Activated naive CD4-positive, alpha-beta T cell (primary cell): ENCODE measurements at places on chromosomes 11 and 22.

GRCh38 chr11:26985943-26986342, 8.0 kb upstream of the FIBIN start:
- DNase-seq, result no peak

GRCh38 chr11:19185516-19186052, 16.2 kb downstream of the CSRP3 start:
- DNase-seq, result no peak

- no peak for DNase-seq
Measured at GRCh38 chr22:32375678-32376450, 18.2 kb downstream of the RFPL3 start.

- DNase-seq, result no peak
Measured at GRCh38 chr11:86930957-86931547, 24.1 kb downstream of the FZD4 start.

DNA sequence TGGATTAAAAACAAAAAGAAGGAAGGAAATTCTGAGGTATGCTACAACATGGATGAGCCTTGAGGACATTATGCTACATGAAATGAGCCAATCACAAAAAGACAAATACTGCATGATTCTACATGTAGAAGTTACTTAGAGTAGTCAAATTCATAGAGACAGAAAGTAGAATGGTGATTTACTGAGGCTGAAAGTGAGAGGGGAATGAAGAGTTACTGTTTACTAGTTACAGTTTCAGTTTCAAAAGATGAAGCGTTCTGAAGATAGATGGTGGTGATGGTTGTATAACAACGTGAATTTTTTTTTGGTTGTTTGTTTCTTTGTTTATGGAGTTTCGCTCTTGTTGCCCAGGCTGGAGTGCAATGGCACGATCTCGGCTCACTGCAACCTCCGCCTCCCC, 9.5 kb downstream of the OR5P2 start:
- DNase-seq, result no peak

DNA sequence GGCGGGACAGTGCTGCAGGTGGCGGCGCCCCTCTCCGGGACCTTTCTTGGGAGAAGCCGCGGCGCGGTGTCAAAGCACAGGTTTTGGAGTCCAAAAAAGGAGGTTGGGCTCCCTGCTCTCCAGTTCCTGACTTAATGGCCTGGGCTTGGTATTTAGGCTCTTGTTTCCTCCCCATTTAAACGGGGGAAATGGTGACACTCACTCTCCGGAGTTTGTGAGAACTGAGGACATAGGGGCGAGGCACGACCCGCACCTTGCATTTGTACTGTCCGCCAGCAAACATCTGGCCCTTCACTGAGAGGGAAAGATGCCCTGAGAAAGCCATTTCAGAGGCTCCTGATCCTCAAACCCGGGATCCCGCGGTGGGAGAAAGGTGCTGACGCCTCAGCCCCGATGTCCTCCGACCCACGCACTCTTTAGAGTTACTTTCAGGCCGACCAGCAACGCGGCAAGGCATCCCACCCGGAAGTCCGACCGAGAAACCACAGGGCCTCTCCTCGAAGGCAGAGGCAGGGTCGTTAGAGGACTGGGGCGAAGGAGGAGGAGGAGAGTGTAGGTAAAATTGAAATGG, 2.9 kb upstream of the WDR74 start:
- peak; percentile 34 for DNase-seq

DNA sequence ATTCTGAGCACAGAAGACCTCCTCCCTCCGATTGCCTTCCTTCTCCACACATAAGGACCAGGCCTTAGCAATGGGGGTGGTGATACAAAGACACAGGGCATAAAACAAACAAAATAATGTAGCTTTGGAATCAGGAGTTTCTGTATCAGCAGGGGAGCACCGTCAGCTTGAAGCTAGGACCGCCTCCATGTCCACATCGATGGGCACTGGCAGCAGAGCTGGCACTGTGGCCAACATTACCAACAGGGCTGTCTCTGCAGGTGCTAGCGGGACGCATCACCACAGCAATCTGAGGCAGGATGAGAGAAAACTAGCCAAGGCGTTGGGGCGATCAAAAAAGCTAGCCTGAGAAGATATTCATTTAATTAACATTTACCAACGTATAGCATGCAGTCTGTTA, 201.4 kb downstream of the MAML2 start:
- DNase-seq, result no peak

- no peak for DNase-seq
Measured at GRCh38 chr11:15818132-15818842, 538.1 kb downstream of the SOX6 start.

GRCh38 chr22:21959274-21960074, 6.8 kb upstream of the PPM1F start:
- no peak for DNase-seq
